ENCODE measurements at places on chromosomes 16 and 17.
A peak's percentile ranks its signal among the peaks of the same experiment; 100 is the strongest.

DNA sequence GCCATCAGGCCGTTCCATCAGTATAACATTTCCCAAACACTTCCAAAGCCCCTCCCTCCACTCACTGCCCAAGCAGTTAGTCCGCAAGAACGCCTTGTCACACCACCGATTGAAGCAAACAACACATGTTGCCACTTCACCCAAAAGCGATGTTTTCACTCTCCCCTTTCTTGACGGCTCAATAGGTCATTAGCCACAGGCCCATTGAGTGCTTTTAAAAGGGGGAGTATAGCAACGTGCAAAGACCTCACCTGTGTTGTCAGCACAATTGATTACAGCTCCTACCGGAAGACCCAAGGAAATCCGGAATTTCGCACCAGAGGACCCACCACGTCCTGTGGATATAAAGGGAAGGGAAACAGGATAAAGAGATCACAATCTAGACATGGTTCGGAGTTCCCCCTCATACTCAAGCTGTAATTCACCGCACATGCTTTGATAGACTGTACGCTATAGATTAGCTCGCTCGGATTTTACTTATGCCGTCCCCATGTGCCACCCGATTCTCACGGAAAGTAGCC is 690 bp downstream of the RPL23 start:
- no peak for DNase-seq

- no peak for DNase-seq
Measured at GRCh38 chr17:82772026-82772425, 20.2 kb downstream of the TBCD start.

DNA sequence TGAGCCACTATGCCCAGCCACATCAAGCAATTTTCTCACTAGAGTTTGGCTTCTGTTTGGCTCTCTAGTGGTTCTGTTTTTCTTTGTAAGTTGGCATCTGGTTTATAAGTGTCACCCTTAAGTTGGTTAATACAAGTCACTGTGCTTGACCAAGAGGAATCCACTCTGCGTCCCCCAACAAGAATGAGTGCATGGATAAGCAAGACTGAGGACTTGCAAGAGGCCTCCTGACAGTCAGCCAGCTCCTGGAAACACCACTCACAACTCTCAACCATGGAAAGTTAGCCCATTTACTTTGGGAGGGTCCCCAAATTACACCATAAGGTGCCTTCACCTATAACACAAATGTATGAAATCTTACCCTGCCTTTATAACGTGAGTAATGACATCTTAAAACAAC is 7.6 kb downstream of the RFWD3 start:
- DNase-seq, result no peak

- no peak for DNase-seq
Measured at GRCh38 chr16:73912850-73913249, 383.8 kb upstream of the PSMD7 start.

DNA sequence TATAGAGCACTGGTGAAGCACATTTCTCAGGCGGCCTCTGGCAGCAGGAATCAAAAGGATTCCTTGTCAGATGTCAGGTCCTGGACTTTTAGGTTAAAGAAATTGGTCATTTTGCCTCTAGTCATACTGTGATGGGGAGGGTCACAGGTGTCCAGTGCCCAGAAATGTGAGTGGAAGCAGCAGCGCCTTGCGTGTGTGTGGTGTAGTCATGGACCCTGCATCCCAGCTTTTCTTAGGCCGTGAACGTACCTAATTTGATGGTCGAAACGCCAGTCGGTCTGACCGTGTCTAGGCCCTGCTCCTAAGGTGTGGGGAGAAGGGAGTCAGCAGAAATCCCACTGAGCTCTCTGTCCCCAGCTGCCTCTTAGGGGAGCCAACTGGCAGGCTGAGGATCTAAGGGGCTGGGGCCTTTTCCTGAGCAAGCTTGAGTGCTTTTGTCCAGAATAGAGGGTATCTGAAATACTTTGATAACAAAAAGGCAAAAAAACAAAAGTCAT is 32.0 kb downstream of the POLR3E start:
- no peak for DNase-seq

GRCh38 chr17:80527016-80527645 is 17.5 kb upstream of the RPTOR start:
- DNase-seq, result no peak

DNA sequence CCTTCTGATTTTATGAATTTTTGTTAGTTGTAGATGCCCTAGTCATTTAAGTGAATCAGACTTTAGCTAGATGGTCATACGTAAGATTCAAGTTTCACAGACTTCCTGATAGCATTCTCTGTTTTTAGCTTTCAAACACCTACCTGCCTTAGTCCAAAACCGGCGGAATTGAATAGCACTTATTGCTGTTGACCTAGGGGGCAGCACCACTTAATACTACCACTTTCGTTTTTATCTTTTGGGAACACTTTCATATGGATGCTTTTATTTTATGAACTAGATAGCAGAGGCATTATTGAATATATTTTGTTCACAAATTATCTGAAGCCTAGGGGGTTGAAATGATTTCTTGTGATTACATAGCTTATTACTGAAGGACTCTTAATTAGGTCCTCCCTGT is 31.5 kb downstream of the TADA2A start:
- DNase-seq, result no peak

- DNase-seq, result no peak
Measured at GRCh38 chr17:27460196-27460725, 4.0 kb downstream of the KSR1 start.

- DNase-seq, result no peak
Measured at GRCh38 chr16:83981799-83982198, 13.8 kb downstream of the NECAB2 start.

DNA sequence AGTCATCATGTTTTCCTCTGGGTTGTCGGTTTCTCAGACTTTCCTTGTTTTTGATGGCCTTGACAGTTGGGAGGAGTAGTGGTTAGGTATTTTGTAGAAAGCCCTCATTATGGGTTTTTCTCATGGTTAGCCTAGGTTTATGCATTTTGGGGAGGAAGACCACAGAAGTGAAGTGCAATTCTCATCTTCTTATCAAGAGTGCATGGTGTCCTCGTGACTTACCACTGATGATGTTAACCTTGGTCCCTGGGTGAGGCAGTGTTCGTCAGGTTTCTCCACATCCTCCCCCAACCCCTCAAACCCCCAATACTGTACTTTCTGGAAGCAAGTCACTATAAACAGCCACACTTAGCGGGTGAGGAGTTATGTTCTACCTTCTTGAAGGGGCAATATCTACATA is 42.3 kb downstream of the BPTF start:
- no peak for DNase-seq

GRCh38 chr17:80621997-80622357 is 77.3 kb downstream of the RPTOR start:
- DNase-seq, result no peak

DNA sequence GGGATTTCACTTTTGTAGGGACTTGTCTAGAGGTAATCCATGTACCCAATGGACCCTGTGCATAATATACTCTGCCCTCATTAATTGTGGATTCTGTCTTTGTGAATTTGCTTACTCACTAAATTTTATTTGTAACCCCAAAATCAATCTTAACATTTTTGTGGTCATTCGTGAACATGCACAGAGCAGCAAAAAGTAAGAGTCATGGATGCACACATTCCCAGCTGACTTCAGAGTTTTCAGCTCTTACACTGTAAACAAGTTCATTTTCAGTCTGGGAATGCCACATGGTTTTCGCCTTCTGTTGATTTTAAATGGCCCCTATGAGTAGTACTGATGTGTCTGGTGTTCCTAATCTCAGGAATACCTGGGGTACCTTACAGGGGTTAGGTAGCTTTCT is 24.3 kb downstream of the TAC4 start:
- no peak for DNase-seq

- DNase-seq, result no peak
Measured at GRCh38 chr17:59292174-59292523, 39.3 kb upstream of the YPEL2 start.

- no peak for DNase-seq
Measured at GRCh38 chr16:50303605-50304466, 37.5 kb downstream of the ADCY7 start.

DNA sequence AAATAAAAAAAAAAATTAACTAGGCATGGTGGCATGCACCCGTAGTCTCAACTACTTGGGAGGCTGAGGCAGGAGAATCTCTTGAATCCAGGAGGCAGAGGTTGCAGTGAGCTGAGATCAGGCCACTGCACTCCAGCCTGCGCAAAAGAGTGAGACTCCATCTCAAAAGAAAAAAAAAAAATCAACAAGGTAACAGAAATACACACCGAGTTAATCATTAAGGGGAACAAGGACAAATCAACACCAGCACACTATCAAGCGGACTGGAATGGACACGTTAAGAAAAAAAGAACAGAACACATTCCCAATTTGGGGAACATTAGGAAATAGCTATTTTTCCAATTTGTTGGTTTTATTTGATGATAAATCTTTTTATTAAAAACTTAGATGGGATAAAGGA is 28.4 kb upstream of the GLG1 start:
- DNase-seq, result no peak

DNA sequence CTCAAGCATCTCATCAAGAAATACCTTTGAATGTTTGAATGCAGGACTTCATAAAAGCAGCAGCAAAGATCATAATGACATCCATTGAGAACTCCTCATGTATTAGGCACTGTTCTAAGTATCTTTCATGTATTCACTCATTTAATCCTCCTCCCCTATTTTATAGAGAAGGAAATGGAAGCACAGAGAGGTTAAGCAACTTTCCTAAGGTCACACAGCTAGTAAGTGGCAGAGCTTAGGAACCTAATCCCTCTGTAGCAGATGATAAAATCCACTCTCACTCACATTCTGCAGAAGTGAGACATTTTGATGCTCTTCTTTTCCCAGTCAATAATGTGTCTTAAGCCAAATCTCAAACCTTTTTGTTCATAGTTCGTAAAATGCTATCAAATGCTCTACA is 350.8 kb upstream of the C16orf82 start:
- DNase-seq, result no peak

- DNase-seq, result no peak
Measured at GRCh38 chr17:43936434-43936833, 5.8 kb downstream of the PPY start.

DNA sequence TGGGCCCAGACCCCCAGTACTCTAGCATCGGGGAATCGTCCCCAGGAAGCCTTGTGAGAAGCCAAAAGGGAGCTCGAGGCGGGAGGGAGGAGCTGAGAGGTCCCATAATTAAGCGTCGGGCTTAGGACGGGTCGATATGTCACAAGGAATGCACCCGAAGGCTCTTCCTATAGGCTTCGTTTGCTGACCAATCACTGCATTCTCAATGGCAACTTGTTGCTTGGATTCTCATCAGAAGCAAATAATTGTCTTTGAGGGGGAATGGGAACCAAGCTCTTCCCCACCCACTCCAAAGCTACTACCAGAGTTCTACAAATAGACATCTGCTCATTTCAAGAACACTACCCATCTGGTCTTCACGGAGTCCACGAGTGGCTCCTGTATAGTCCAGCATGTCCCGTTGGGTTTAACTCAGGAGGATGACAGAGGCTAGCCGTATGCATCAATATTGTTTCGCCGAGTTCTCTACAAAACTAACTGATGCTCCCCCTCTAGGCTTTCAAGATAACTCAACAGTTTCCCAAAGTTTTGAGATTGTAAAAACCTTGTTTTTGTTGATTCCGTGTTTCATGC is 628 bp upstream of the BLMH start:
- peak; percentile 37 for DNase-seq

GRCh38 chr17:32111141-32111771 is 31.0 kb upstream of the RHOT1 start:
- peak; percentile 78 for DNase-seq

GRCh38 chr16:64251742-64252141 is 870.1 kb downstream of the CDH11 start:
- DNase-seq, result no peak

DNA sequence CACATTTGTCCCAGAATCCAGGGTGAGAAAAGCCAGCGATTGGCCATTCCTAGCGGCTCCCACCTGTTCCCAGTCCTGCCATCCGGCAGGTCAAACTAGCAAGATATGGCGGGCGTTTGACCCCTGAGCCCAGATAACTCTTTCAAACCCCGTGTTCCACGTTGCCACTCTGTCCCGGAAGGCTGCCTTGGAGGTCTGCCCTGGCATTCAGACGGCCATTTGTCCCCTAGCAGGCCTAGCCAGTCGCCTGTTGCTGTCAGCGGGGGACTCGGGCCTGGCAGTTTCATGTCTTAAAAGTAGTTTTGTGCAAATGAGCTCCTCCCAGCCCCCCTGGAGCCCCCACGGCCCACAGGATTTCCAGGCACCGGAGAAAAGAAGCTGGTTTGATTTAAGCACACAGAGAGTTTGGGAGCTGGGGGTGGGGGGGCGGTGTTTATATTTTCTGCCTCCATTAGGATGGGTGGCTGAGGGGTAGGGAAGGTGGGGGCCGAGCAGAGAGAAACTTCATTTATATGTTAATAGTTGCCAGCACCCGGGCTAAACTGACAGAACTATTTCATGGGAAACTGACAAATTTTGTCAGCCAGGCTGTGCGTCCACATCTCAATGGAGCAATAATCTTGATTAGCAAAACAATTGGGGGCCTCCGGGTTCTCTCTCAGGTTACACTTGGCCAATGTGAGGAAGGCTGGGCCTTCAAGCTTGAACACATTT is 240.9 kb upstream of the SALL1 start:
- peak; percentile 32 for DNase-seq

GRCh38 chr16:56041556-56042140 is 149.6 kb upstream of the GNAO1 start:
- peak; percentile 29 for DNase-seq

DNA sequence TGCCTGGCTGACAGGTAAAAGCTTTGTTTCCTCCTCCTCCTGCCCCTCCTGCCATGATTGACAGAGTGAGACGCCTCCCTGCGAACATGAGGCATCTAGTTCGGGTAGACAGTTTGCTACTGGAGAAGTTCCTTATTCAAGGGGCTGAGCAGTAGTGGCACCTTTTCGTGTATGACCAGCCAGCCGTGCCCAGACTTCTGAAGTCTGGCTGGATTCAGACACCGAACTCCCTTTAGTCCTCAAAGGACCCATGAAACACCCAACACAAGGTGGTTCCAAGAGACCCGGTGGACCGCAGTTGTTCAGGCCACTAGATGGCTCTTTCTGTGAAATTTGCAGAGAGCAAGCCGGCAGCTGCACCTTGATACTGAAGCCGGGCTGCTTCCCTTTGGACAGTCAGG is 192.8 kb downstream of the XYLT1 start:
- peak; percentile 25 for DNase-seq

DNA sequence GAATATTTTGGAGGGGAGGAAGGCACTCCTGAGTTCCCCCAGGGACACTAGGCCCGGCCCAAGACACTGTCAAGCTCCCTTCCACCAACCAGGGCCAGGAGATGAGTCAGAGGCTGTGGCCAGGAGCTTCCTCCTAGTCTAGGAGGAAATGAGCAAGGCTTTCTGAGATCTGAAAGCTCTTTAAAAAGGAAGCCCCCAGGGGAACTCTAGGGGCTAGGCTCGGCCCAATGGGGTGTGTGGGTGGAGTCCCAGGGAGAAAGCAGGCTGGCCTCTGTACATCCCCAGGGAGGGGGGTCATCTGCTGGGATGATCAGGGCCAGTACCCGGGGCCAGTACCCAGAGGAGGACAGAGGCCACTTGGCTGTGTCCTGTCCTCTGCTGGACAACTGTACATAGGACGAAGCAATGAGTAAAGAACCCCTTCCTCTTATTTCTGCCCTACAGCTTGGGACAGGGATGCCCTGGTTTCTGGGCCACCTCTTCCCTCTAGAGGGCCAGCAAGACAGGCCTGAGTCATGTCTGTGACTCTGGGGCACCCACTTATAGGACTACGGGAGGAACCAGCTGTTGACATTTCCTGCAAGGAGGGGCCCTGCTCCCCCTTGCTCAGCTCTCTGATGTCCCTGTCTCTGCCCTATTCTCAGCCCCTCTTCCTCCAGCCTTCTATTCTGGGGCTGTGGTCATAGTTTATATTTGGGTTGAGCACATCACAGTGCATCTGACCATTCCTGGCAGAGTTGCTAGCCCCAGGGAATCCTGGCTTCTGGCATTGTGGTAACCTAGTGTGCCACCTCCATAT is 2.7 kb downstream of the FHOD1 start:
- no peak for DNase-seq

Measured in left kidney (tissue), 8 donors.